ENCODE measurements at places on chromosomes 2 and 18.
A peak's percentile ranks its signal among the peaks of the same experiment; 100 is the strongest.

DNA sequence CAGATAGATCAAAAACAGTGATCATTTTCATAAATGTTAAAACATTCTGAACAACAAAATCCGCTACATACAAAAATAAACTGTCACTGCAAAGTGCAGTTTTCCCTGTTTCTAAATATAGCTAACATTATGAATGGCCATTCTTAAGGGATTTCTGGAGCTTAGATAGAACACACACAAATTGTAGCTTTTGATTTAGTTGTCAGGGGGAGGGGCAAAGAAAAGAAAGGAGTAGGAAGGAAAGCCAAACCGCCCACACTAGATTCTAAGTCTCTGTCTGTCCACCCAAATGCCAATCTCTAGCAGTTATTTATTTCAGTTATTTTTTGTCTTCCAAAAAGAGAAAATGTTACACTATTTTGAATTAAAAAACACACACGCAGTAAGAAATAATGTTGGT lies 182.4 kb downstream of the CDH2 start:
- no peak for DNase-seq

DNA sequence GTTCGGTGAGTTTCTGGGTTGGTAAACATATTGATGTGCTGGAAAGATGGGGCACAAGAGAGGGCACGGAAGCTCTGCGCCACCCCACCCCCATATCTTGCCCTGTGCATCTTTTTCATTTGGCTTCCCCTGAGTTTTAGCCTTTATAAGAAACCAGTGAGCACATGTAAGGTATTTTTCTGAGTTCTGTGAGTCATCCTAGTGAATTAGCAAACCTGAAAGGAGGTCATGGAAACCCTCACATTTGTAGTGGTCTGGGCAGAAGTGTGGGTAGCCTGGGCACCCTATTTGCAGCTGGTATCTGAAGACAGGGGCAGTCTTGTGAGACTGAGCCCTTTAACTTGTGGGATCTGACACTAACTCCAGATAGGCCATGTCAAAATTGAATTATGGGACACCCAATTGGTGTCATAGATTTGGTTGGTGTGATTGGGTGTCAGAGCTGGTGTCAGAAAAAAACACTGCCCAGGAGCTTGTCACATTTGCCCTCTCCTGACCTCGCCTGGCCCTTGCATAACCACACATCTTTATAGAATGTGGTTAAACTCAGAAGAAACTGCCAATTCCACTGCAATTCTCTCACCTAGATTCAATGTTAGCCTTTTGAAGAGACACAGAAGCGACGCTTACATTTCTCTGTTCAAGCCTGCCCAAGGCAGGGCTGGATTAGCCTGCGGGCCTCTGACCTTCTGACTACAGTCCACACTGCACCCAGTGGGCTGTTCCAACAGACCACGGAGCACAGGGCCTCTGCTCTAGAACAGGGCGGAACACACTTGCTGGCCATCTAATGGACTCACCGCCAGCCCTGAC lies 12.0 kb upstream of the GALM start:
- DNase-seq: peak; percentile 95

DNA sequence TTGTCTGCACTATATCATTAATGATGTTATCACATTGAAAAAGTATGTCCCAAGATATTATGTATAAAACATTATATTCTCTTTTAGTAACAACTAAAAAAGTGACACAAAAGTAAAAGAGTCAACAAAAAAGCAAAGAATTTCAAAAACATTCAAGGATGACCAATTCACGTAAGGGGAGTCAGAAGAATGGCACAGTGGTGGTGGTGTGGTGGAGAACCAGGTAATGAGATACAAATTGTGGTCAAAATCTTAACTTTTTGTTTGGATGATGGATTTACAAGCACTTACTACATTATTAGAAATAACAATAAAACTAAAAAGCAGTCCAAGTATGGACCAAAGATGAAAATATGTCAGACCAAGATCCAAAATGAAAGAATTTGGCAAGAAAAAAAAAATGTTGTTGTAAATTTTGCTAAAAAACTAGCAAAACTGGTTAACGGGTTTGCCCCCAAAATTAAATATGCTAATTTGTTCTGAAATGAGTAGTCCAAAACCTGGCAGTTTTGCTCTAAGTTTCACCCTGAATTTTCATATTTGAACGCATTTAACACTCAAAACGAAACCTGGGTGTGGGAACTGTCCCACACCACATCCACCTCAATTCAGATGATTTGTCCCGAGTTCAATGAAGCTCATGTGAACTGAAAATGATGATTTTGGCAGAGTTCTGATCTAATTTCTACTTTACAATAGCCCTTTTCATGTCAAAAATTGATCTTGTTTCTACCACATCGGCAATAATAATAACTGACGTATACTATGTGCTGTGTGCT lies 135.8 kb downstream of the IKZF2 start:
- peak; percentile 9 for DNase-seq

DNA sequence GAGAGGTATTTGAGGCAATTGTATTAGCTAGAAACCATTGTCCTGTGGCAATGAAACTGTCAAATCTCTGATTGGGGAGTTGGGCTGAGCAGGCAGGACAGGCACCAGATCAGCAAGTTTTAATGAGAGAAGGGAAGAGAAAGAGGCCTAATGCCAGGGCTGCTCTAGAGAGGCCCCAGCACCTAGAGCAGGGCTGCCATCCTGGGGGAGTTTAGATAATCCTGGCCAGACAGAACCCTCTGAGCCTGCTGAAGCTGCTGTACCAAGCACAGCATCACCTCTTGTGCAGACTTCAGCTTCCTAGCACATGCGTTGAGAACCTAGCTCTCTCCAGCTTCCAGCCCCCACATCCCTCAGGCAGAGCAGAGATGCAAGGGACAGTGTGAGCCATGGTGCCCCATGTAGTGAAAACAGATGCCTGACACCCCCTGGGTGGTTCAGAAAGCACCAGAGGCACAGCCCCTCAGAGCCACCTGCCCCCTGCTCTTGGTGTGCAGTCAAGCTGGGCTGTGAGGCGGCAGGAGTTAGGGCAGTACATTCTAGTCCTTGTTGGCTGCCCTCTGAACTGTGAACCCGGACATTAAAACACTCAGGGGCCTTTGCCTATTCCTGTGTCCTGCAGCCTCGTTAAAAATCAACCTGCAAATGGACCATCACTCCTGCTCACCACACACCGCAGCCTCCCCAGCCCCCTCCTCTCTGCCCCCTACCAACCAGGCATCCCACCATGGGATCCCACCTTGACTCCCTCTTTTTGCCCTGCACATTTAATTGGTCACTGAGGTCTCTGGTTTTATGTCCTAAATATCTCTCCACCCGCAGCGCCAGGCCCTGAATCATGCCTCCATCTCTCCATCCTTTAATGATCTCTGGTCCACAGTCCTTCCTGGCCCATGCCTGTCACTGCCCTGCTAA lies 52.7 kb downstream of the ADD2 start:
- DNase-seq: no peak

DNA sequence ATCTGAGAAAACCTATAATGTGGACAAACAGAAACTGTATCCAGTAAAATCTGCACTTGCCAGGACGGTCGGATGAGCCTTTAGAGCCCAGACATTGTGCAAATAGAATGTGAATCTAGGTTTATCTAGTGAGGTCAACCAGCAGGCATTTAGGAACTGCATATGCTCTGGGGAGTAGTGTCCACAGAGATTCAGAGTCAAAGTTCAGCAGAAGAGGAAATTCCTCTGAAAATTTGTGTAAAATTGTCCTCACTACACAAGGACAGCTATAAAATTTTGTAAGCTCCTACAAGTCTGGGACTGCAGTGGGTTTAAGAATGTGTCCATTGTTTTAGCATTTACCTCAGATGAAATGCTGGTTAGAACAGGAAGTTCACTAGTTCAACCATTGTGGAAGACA lies 9.8 kb upstream of the NDUFV2 start:
- DNase-seq: peak; percentile 33

DNA sequence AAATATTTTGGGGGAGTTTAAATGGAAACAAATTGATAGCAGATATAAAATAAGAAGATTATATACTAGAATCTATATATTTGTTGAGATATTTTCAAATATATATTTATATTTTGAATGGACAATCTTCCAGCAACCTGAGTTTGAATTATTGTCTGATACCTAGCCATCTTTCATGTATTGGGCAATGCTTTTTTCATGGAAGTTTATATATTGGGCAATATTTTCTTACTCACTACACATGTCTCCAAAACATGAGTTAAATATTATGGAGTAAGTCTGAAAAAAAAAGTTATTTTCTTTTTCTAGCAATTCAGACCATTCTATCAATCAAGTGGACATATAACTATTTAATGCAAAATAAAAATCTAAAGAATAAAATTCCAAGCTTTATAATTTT lies 295.2 kb downstream of the NYAP2 start:
- DNase-seq: no peak

- DNase-seq: no peak
These were observed 260.1 kb downstream of the PRKCE start for GRCh38 chr2:45911538-45911937.

GRCh38 chr2:74199275-74199701 lies 873 bp downstream of the MTHFD2 start:
- peak; percentile 52 for DNase-seq

- no peak for DNase-seq
These were observed 208.2 kb upstream of the ARL4C start for GRCh38 chr2:234705108-234705507.

DNA sequence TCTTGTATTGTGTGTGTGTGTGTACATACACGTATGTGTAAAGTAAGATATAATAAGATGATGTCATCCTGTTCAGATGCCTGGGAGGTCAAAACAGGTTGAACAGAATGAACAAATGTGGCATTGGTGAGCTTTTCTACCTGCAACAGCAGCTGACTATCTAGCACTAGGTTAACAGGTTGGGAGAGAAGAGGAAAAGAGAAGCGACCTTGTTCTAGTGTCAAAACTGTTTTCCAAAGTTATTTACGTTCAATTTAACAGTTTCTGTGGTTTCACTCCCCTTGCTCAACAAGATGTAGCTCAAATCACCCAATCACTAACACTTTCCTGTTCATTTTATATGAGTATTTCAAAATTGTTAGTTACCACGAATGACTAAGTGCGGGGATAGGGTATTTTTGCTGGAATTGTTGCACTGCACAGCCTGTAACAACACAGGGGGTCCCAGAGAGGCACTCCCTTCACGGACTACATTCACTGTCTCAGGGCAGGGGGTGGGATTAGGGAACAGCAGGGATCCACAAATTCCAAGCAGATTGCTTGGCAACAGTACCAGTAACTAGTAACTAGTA lies 67.5 kb upstream of the DTNB start:
- DNase-seq: peak; percentile 89

GRCh38 chr2:215476424-215476823 lies 40.6 kb upstream of the FN1 start:
- DNase-seq: no peak

GRCh38 chr2:69167469-69167822 lies 154.5 kb downstream of the ANTXR1 start:
- no peak for DNase-seq

DNA sequence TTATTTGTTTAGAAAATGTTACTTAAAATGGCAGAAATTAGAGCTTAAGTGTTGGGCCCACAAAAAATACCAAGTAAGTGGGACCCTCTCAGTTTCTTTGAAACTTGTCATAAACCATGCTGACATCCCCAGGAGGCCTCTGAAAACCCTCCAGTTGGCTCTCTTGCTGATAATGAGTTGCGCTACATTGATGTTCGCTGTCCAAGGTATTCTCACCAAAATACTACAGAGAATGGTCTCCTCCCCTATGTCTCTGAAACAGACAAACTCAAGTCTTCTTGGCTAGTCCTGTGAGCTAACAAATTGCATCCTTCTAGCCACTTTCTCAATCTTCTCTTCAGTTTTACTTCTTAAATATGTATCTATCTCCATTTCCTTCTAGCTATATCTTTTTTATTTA lies 669.4 kb downstream of the IRS1 start:
- peak; percentile 6 for DNase-seq

DNA sequence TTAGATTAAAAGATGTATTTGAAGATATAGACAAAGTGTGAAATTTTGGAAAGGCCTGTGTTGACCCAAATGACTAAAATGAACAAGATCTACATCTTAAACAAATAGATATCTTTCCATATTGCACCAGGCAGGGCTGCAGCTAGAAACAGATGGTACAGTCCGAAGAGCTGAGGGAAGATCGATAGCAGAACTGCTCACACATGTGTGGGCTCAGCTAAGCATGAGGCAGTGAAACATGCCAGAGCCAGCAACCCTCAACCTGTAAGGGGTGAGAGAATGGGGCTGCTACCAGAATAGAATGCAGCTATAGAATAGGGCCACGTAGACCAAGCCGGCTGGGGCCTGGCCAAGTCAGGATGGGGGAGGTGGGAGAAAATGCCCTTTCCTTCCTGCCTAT lies 87.8 kb downstream of the SLC5A7 start:
- DNase-seq: no peak

- DNase-seq: no peak
These were observed 51.3 kb downstream of the ANKMY1 start for GRCh38 chr2:240506406-240507059.

DNA sequence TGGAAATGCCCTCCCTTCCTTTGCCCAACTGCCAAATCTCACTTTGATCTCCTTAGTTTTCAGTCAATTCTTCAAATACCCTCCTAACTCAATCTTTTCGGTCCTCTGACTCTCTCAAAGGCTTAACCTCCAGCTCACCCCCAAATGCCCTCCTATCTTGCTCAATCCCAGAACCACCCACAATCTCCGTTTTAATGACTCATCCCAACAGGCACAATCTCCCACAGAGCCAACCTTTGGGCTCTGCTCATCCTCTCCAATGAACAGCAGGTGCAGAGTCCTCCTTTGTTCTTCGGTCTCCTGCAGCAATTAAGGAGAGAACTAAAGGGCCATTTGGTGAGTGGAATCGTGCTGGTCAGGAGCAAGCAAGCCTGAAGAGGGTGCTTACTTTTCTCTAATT lies 366.1 kb upstream of the CRIM1 start:
- DNase-seq: peak; percentile 25

- DNase-seq: no peak
These were observed 77.7 kb downstream of the SH3RF3 start for GRCh38 chr2:109206569-109207146.

DNA sequence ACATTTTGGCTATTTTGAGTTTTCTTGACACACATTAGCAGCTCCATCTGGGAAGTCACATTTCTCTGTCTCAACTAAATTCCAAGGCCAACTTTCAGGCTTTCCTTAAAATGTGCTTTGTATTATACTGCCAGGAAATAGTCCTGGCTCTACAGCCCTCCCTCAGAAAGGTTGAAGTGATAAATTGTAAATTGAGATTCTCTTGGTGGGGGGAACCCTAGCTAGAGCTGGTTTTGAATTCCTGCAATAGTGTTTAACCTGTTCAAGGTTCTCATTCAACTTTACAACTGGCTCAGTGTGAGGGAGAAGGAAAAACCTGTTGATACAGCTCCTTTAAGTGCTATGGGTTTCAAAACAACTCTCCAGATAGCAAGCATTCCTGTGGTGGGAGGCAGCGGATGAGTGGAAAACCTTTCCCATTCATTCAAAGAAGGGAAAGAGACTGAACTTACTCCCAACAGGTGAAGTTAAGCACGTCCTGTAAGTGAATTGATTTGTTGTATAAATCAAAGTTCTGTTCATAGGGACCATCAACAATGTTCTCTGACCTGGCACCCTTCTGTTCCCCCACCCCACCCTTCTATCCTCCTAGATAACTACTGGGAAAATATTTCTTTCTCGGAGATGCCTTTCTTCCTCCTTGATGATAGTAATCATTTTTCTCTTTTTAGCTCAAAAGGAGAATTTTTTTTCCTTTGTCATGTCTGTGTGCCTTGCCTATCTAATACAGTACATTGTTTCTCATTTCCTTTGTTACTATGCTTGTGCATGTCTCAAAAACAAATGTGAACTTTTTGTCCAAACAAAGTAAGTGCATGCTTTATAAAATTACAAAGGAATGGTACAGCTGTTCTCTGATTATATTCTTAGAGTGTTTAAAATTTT lies 44.2 kb upstream of the SLC39A10 start:
- DNase-seq: no peak

Measured in MV-4-11 (cell line).